Neuronal stem cell (in vitro differentiated cells): ENCODE measurements at places on chromosomes 1 and 21.

DNA sequence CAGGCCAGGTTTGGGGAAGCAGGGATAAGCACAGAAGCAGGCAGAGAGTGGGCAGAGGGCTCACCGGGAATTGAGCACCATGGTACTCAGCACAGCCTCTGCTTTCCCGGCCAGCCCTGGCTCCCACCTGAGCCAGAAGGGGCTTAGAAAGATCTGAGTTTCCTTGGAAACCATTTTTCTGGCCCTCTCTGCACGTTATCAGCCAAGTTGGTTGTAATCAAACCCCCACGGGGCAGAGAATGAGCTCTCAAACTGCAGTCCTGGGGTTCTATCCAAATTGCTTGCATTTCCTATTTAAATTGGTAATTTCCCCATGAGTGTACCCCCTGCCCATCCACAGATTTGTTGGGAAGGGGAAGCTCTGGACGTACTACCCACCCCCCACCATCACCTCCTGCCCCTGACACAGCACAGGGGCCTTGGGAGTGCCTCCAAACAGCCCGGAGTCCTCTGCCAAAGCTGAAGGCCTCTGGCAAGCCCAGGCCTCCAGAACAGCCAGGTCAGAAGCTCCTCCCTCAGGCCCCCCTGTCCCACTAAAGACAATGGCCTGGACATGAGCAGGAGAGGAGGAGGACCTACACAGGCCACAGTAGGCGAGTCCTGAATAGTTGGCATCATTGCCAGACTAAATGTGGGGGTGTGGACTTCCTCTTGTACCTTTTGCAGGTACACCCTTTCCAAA lies 42.7 kb upstream of the GJB5 start:
- DNase-seq: no peak

- no peak for DNase-seq
Measured at GRCh38 chr1:229006121-229006870, 264.6 kb upstream of the RAB4A start.

GRCh38 chr1:160759740-160760139 lies 20.7 kb downstream of the SLAMF7 start:
- no peak for DNase-seq

DNA sequence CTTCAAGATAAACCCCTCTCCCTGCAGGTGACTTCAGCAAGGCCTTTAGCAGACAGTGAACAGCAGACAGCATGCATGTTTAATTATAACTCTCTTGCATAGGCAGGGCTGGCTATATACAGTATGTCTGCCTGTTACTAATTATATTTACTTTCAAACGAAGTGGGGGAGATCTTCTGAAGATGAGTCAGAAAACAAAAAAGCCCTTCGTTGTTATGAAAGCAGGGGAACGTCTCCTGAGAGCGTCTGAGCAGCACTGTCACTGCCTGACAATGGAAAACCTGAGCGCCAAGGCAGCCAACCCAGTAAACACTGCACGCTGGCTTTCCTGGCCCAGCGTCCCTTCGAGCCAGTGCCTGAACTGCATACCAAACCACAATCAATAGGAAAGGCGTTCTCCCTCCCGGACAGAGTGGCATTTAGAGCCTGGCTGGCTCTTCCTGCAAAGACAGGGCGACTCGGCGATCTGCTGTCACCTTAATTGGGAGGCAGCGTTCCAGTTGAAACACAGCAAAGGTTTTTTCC lies 54.1 kb downstream of the TOMM20 start:
- no peak for DNase-seq

DNA sequence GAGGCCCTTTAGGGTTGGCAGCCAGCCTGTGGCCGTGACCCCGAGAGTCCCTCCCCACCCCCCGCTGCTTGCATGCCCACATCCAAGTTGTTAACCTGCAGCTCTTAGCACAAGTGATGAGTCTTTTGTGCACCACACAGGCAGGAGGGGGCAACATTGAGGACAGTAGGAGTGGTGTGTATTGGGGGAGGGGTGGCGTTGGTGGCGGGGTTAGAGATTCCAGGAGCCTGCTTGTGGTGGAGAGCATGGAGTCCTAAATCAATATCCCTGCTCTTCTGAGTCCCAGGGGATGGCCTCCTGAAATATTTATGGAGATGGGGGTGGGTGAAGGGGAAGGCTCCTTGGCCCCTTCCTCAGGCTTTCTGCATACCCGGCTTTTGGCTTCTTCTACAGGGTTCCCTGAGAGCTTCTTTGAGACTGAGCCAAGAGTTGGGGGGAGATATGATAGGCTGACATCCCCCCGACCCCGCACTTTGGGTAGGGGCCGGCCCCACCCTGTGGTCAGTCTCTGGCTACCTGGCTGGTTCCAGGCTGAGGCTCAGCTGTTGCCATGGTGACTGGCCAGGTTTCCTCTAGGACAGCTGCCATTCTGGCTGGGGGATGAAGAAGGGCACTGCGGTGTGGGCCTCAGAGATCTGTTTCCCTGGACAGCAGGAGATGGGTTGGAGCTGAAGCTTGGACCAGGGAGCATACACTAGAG lies 5.0 kb downstream of the CHRNB2 start:
- no peak for DNase-seq

DNA sequence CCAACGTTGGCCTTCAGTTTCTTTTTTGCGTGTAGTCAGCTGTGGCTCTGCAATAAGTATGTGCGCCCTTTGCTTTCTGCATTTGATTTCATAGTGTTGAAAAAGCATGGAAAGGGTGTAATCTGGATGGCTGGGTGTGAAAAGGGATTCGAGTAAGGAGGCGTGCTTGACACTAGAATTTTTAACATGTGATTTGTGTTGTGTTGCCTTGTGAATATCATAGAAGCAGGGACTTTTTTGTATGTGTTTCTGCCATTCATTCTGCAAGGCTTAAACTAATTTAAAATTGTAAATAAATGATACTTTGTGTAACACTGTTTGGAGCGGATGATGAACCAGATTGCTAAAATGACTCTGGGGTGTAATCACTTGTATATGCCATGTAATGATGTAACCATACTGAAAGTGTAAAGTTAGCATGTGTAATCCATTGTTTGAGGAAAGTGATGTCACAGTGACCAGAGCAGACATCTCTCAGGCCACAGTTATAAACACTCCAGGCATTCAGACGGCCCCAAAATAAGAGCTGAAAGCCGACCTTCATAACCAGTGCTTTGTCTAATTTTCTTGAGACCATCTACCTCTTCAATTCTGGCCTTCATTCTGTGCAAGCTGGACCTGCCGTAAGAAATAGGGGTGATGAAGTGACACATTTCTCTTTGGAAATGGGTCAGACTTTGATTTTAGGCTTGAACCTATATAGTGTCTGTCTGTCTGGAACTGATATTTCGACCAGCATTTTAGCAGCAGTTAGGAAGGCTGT lies 618 bp downstream of the SH3BGR start:
- DNase-seq: no peak

GRCh38 chr1:79745929-79746328 lies 739.4 kb upstream of the ADGRL4 start:
- no peak for DNase-seq

DNA sequence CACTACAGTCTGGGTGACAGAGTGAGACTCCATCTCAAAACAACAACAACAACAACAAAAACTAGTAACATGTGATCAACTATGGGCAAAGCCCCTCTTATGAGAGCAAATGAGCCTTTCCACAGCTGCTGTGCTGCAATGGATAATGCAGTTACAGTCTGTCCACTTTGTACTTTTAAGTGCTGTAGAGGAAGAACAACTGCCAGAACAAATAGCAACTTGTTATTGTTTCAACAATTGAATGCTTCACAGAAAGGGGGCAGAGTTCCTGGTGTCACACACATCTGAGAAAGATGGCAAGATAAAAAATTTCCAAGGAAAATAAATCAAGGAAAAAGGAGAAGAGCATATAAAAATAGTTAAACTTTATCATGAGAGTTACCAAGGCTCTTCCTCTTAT lies 243.6 kb upstream of the DMRTA2 start:
- no peak for DNase-seq

GRCh38 chr21:28240586-28240985 lies 752.1 kb downstream of the LTN1 start:
- DNase-seq: no peak

DNA sequence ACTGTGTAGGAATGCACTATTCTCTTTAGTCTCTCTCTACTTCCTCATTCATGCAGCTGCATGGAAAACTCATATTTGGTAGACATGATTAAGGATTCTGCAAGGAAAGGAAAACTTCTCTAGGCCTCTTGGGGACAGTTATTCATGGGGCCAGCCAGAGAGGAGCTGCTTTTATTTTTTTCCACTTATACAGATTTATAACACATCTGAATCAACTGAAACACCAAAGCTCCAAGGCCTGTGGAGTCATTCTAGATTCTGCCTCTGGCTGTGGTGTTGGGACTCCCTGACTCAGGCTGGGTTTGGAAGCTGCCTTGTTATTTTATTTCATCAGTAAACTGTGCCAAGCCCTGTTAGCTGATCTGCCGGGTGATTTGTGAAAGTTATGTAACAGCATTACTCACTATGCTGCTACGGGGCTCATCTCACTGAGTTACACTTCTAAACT lies 83.9 kb upstream of the EDEM3 start:
- DNase-seq: no peak
